ENCODE measurements at places on chromosomes 2 and 18. TPM values are rescaled to one million over a fixed set of nuclear protein-coding genes. Genes with fewer than 3 reads are reported as not detected.

DNA sequence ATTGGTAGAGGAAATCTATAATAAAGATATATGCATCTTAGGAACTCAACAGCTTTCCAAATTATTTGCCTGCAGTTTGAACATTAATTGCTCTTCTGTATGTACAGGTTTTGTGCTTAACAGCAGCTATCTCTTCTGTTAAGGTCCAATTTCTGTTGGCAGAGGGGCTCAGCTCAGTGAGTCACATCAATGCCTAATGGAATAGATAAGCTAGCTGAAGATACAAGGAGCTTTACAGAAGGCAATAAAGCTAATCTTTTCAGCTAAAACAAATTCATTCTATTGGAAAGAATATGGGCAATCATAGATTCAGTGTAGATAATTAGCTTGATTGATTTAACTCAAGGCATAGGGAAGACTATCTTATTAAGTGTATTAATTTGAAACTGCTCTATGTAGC, 58.4 kb upstream of the UNC80 start:
- no peaks in the 10 kb centered on the region for H3K4me1 ChIP-seq
- DNase-seq = no peak
- H3K4me3 ChIP-seq = no peak overlapping the region
- no peaks in the 10 kb centered on the region for H3K27me3 ChIP-seq

PMAIP1 gene
- total RNA-seq = 8.5 TPM

DSG1 gene
- 1.8 TPM for total RNA-seq

DNA sequence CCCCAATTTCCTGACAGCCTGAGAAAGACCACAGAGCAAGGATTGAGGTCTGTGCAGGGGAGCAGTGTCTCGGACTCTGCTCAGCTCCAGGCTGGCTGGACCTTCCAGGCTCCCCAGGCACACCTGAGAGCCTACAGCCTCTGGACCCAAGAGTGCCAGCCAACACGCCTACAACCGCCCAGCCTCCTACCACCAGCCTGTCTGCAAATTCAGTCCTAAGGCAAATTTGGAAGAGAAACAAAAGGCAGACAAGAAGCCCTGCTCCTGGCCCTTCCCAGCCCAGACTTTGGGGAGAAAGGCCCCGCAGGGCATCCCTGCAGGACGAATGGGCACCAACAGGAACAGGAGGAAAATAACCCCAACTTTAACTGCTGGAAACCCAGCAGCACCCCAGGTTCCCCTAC, 1.9 kb downstream of the HS6ST1 start:
- peak overlapping the region; percentile 77 for H3K27ac ChIP-seq
- peaks cover 41% of the 10 kb centered on the region for H3K4me1 ChIP-seq
- DNase-seq = no peak

MC4R gene
- total RNA-seq = not detected

DNA sequence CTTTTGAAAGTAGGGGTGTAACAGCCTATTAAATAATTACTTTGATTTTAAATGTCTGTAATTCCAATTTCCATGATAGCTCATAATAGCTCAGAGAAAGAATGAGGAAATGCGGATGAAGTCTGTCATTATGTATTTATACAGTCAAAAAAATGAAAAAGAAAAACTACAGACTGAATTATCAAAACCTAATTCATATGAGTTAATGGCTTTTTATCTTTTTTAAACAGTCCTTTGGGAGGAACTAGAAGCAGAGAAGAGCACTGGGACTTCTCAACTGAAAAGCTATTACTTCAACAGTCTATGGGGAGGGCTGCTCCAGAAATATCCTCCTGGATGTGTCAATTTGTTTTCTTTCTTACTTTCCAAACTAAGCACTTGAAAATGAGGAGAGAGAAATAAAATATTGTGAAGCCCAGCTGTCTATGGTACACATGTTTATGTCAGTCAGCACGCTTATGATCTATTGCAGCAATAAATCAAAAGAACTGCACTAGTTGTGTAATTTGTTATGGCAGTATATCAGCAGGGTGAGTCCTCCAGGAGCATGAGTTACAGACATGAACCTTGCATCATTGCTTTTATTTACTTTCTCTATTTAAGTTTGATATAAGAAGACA, 1550.2 kb downstream of the LRP1B start:
- H3K27me3 ChIP-seq = no peaks in the 10 kb centered on the region
- no peak overlapping the region for H3K27ac ChIP-seq
- no peaks in the 10 kb centered on the region for H3K36me3 ChIP-seq
- no peak for DNase-seq

ALPG gene
- not detected for total RNA-seq

GRCh38 chr2:28403370-28403956, 10.8 kb downstream of the FOSL2 start:
- H3K4me1 ChIP-seq = peaks cover 62% of the 10 kb centered on the region
- H3K27me3 ChIP-seq = no peaks in the 10 kb centered on the region
- H3K4me3 ChIP-seq = no peak overlapping the region
- no peak for DNase-seq

- H3K4me3 ChIP-seq = no peak overlapping the region
- no peak for DNase-seq
- H3K4me1 ChIP-seq = peaks cover 40% of the 10 kb centered on the region
- H3K27ac ChIP-seq = no peak overlapping the region
Observed at GRCh38 chr18:57764995-57765394, 38.1 kb downstream of the ATP8B1 start.

DNA sequence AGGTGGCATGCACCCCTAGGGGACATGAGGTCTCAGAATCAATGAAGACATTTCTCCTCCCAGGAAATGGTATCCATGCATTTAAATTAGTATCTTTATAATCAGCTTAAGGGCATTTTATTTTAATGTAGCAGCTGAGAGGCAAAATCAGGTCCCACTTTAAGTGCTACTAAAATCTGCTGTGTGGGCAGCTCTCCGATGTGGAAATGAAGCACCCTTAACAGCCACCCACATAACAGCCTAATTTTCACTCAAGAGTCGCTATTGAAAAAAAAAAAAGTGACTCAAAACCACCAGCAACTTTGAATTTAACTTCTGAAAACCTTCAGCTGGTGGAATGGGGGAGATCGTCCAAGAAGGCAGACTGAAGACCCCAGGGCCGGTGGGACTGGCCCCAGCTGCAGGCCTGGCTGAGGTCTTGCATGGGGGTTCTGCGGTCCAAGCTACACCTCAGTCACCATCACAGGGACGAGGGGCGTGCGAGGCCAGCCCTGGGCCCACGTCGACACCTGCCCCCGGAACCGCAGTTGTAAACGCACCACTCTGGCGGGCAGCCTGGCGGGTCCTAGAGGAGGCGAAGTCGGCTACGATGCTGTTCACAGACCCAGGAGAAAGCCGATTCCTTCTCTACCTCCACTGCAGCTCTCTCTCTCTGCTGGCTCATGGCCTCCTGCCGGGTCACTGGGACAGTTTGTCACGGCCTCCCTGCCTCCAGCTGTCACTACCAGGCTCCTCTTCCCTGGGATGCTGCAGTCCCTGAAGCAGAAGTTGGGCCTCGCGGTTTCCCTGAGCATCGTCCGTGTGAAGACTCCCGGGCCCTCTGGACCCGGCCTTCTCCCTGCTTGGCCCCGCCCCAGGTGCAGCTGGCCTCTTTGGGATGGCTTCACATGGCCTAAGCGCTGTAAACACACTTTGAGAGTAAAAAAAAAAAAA, 111.9 kb downstream of the KCNF1 start:
- H3K27me3 ChIP-seq = no peaks in the 10 kb centered on the region
- H3K36me3 ChIP-seq = no peaks in the 10 kb centered on the region

IL36B gene
- total RNA-seq = 1.7 TPM

UGT1A8 gene
- total RNA-seq = 1.3 TPM

KCNIP3 gene
- 7.4 TPM for total RNA-seq

PPP4R1 gene
- 171 TPM for total RNA-seq

IL1A gene
- 37.4 TPM for total RNA-seq

DNA sequence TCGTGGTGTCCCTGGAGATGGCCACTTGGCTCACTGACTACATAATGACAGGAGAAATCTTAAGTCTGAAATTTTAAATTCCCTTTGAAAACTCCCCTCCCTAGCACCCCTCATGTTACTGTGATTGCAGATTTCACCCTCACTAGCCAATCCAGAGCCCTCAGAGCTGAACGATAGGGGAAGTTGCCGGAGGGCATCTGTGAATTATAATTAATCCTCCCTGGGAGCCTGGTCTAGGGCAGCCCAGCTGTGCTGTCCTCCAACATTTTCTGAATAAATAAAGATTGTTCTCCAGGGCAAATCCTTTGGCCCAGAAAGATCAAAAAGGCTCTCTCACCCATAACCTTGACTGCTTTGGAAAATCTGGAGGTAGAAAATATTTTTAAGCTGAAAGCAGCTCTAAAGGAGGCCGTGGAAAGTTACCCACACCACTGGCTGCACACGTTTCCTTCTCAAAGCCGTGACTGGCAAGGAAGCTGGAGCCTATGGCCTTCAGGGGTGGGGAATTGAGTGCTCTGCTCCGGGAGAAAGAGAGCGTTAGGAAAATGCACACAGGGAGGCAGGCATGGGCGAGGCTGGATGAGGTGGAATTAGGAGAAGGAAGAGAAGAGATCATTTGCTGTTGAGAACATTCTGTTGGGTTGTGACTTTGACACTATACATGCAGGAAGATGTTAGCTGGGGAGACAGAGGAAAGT, 68.9 kb upstream of the CNGA3 start:
- H3K27ac ChIP-seq = no peak overlapping the region
- no peak overlapping the region for H3K4me3 ChIP-seq
- no peaks in the 10 kb centered on the region for H3K27me3 ChIP-seq
- DNase-seq = no peak

CD8A gene
- not detected for total RNA-seq

C2orf66 gene
- total RNA-seq = not detected

ATP8B1 gene
- total RNA-seq = 37.8 TPM

DNA sequence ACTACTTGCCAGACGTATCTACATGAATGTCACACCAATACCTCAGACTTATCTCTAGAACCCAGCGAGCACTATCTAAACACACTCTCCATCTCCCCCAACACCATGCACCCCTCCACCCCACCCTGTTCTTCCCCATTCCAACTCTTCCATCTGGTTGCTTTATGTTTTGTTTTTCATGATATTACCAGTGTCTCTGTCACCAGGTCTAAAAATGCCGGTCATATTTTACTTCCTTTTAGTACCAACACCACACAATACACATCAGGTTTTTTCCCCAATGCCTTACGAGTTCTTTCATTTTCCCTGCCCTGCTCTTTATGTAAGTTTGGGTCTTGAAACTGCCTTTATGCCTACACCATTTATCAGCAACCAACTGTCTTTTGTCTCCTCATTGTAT, 10.2 kb upstream of the ITGA4 start:
- H3K27ac ChIP-seq = no peak overlapping the region
- H3K27me3 ChIP-seq = no peaks in the 10 kb centered on the region
- no peaks in the 10 kb centered on the region for H3K4me1 ChIP-seq
- no peak for DNase-seq

GRCh38 chr18:13446610-13447461, 228.3 kb downstream of the LDLRAD4 start:
- no peaks in the 10 kb centered on the region for H3K36me3 ChIP-seq
- no peak overlapping the region for H3K27ac ChIP-seq
- peak overlapping the region; percentile 47 for H3K4me3 ChIP-seq
- DNase-seq = no peak
- peaks cover 30% of the 10 kb centered on the region for H3K4me1 ChIP-seq
- H3K27me3 ChIP-seq = no peaks in the 10 kb centered on the region

- no peak overlapping the region for H3K4me3 ChIP-seq
- no peaks in the 10 kb centered on the region for H3K27me3 ChIP-seq
- no peaks in the 10 kb centered on the region for H3K4me1 ChIP-seq
- H3K27ac ChIP-seq = no peak overlapping the region
- no peaks in the 10 kb centered on the region for H3K36me3 ChIP-seq
Observed at GRCh38 chr2:188051706-188052105, 240.0 kb upstream of the GULP1 start.

DNAJC27 gene
- total RNA-seq = 2.1 TPM

SP5 gene
- total RNA-seq = 1.8 TPM

DNA sequence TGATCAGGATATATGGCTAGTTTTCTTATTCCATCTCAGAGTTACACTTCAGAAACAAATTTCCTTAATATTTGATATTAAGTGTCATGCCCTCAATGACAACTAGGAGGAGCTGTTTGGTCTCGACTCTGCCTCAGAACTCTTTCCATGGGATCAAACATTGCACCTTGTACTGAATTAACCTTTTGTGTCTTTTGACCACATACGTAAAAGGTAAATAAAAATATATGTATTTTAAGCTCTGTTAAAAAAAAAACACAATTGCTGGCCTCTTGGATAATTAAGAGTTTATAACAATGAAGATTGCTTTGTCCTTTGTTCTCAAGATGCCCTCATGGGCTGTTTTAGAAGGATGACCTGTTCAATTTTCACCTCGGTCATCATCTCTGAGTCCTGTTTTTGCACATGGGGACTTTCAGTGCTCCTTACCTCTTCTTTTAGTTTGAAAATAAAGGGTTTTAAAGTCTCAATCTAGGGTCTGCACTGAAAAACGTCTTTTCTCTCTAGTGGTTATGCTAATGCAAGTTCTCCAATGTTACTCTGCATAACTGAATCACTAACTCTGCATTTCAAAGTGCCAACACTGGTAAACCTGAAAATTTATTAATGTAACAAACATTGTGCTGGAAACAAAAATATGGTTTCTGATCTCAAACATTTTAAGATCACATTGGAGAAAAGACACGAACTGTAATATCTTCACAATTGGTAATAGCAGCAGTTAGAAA, 18.8 kb upstream of the FN1 start:
- H3K36me3 ChIP-seq = no peaks in the 10 kb centered on the region
- no peaks in the 10 kb centered on the region for H3K4me1 ChIP-seq
- no peak overlapping the region for H3K4me3 ChIP-seq
- no peaks in the 10 kb centered on the region for H3K27me3 ChIP-seq
- DNase-seq = no peak

DNA sequence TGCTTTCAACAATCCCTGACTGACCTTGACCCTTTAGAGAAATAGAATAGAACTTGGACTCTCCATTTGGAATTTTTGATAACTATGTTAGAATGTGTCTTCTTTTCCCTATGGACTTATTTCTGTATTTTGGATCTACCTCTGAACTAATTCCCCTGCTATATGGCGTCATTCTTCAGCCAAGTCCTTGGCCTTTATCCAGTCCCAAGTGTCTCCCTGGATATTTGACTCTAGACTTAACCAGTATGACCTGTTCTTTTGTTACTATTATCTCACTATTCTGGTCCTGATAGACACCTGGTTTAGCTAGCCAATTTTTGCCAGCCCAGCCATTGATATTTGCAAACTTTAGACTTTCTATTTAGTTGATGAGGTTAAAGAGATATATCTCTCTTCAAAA, 186.8 kb downstream of the KCNS3 start:
- no peaks in the 10 kb centered on the region for H3K36me3 ChIP-seq
- H3K4me1 ChIP-seq = peaks cover 11% of the 10 kb centered on the region
- H3K27me3 ChIP-seq = no peaks in the 10 kb centered on the region
- DNase-seq = no peak

GRCh38 chr2:8408560-8409460, 273.0 kb upstream of the ID2 start:
- H3K4me3 ChIP-seq = no peak overlapping the region
- no peaks in the 10 kb centered on the region for H3K27me3 ChIP-seq
- no peak for DNase-seq
- no peaks in the 10 kb centered on the region for H3K36me3 ChIP-seq
- no peak overlapping the region for H3K27ac ChIP-seq

NEUROD1 gene
- not detected for total RNA-seq

GRCh38 chr2:139480161-139480650, 700.0 kb upstream of the NXPH2 start:
- no peak for DNase-seq
- H3K4me1 ChIP-seq = no peaks in the 10 kb centered on the region
- no peaks in the 10 kb centered on the region for H3K36me3 ChIP-seq
- H3K27ac ChIP-seq = no peak overlapping the region
- no peaks in the 10 kb centered on the region for H3K27me3 ChIP-seq

ALPP gene
- not detected for total RNA-seq

Data from esophagus squamous epithelium (tissue), 5 donors.